H9 (cell line): ENCODE measurements at places on chromosomes 7 and 10.
A peak's percentile ranks its signal among the peaks of the same experiment; 100 is the strongest.

DNA sequence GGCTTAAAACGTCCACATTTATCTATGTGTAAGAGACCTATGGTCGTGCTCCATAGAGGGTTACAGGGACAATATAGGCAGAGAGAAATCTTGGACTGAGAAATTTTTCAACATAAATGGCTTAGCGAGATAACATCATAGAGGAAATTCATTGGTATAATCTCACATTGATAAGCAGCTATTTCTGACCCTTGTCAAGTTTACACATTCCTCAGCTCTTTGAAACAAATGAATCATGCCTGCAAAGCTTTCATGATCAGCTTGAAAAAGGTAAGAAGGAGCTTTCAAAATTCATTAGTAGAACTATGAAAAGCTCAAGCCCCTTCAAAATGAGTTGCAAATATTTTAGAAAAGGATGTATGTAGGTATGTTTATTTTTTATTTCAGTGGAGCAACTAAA is 478.8 kb downstream of the NEBL start:
- no peak for DNase-seq

DNA sequence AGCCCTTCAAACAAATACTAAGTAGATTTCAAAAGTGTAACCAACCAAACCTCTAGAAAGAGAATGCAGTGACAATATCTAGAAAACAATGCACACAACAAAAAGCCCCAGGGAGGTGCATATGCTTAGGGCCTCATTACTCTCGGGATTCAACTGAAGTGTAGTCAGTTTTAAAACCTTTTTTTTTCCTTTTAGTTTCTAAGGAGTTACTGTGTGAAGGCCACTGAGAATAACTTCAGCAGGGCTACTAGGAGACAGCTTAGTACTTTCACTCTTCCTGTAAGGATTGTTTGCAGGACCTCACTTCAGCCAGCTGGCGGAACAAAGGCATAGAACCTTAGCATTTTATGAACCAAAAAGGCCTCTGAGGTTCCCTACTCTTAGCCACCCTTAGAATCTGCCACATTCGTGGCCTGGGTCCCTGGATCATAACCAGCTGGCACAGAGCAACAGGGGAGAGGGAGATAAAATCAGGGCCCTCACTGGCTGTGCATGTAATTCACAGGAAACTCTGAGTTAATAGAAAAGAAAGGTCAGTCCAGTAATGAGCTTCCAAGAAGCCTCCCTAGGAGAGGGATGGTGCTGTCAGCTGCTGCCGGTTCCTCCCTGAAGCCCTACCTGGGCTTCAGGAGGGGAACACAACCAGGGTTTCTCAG is 3.6 kb downstream of the VOPP1 start:
- peak; percentile 17 for DNase-seq

GRCh38 chr7:17446340-17446739 is 147.9 kb downstream of the AHR start:
- no peak for DNase-seq

GRCh38 chr10:31897506-31897905 is 31.1 kb downstream of the ARHGAP12 start:
- no peak for DNase-seq

- peak; percentile 41 for DNase-seq
Measured at GRCh38 chr10:6204341-6205191, 1.8 kb downstream of the PFKFB3 start.
